CD4-positive, CD25-positive, alpha-beta regulatory T cell (primary cell): ENCODE measurements at places on chromosomes 6 and 20. TPM values are rescaled to one million over a fixed set of nuclear protein-coding genes. Genes with fewer than 3 reads are reported as not detected.

GRCh38 chr6:114556846-114557488 lies 214.1 kb upstream of the HS3ST5 start:
- DNase-seq: no peak

GRCh38 chr20:4811257-4811656 lies 89.5 kb downstream of the PRND start:
- no peak for DNase-seq

GRCh38 chr6:3795836-3796718 lies 44.6 kb upstream of the PXDC1 start:
- no peak for DNase-seq

GRCh38 chr6:69609836-69610472 lies 186.9 kb downstream of the LMBRD1 start:
- no peak for DNase-seq

GRCh38 chr20:43987531-43987930 lies 72.9 kb downstream of the TOX2 start:
- DNase-seq: no peak

- no peak for DNase-seq
Measured at GRCh38 chr20:34024723-34025351, 31.1 kb downstream of the RALY start.

GRCh38 chr6:149129371-149130077 lies 188.0 kb upstream of the TAB2 start:
- DNase-seq: no peak

- no peak for DNase-seq
Measured at GRCh38 chr20:14568225-14568624, 230.8 kb upstream of the FLRT3 start.

DNA sequence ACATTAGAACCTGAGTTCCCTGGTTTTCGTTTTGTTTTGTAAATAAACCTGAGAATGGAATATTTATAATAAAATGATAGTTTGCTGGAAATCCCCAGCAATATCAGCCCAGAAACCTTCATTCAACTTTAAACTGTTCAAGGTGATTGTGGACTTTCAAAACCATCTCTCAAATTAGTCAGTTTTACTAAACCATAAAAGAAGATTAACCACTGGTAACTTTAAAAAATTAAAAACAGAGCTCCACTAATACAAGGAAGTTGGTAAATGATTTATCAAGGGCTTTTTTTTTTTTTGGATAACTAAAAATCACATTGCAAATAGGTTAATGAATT lies 10.0 kb downstream of the MBOAT1 start:
- no peak for DNase-seq

DNA sequence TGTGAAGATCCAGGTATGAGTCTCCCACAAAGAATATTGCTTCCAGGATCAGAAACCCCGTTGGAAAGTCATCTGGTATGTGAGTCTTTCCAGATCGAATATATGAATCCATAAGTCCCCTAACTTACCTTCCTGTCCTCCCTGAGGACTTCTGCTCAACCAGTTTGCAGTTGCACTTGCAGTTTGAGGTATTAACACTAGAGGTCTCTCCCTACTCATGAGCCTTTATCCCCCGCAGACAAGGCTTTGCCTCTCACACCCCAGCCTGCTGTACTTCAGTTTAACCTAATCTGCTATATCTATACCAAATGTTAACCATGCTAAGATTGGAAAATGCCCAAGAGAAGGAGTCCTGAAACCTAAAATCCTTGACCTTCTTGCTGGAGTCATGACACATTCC lies 135.3 kb upstream of the DEFB112 start:
- no peak for DNase-seq

DNA sequence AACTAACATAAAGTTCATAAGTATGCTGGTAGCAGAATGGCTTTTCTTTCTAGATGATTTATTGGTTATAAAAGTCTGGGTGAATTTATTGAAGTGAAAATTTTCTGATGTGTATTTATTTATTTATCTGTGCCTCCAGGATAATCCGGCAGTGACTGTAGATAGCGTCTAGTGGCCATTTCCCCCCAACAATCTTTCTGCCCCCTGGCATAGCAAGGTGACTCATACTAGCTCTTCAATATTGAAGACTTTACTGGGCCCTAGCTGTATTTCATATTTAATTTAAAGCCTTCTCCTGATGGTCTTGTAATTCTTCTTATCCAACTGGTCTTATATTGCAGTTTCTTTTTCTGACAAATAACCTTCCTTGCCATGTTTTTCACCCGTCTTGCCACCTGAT lies 154.1 kb upstream of the SGK1 start:
- no peak for DNase-seq

DNA sequence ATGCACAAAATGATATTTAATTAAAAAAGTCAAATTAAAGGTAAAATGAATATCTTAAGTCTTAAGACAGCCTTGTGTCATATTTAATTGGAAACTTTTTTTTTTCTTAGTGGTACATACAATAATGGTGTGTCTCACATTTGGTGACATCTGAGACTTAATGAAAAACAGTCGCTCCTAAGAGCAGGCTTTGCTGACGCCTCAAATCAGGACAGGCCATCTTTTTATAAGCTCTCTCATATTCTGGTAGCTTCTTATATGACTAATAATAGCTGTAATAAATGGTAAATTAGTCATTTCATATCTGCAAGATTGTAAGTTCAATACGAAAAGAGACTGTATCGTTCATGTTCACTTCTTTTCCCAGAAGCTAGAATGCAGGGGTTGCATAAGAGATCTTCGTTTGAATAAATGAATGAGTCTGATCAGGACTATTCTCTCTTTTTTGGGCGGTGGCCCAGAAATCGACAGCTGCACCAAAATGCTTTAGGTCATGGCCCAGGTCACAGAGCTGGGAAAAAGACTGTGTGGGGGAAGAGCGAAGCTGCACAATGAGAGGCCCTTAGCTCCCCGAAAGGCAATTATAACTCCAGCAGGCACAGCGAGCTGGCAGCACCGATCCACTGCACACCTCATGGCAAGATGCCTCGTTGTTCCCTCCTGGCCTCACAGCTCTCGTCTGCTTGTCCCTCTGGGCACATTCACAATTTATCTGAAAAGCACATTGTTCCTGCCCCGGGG lies 69.4 kb downstream of the NRN1 start:
- DNase-seq: no peak

DNA sequence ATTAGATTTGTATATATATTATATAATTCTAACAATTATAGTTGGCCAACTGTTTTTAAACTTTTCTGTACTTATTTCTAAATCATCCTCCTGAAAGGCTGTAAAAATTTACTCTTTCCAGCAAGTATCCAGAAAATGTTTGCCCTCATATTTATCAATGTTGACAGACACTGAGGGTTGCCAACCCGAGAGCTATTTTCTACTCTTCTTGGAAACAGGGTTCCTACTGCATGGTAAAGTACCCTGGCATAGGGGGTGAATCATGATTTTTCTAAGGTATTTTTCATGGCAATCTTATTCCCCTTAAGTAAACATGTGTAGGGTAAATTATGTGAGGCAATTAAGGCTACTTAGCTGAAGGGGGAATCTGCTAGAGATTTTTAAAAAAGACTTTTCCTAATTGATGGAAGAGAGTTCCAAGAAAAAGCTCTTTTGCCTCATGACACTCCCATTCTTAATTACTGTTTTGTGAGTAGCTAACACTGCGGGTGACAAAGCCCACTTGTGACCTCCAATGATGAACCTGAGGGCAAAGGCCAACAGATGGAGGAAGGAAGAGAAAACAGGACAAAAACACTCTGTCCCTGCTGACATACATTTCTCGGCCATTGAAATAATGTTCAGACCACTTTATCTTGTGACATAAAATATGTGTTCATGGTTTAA lies 37.9 kb downstream of the GPX5 start:
- no peak for DNase-seq

- DNase-seq: no peak
Measured at GRCh38 chr6:158636778-158637177, 7.8 kb downstream of the DYNLT1 start.

- DNase-seq: no peak
Measured at GRCh38 chr6:146389740-146390139, 153.9 kb upstream of the RAB32 start.

GRCh38 chr6:47424436-47424836 lies 53.2 kb upstream of the CD2AP start:
- no peak for DNase-seq

DNA sequence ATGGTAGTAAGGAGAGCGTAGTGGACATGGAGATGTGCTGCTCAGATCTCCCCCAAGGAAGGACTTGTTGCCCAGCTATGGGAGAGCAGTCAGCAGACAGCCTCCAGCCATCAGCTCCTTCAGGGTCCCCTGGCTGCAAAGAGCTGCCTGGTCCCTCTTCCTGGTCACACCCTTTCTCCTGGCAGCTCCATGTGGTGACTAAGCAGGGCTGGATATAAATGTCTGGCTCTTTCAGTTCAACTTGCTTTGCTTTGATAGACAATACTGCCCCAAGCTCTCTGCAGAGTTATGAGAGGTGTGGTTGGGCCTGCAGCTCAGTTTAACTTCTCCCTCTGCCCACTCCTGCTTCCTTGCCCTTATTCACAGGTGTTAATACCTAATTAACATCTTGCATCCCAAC lies 64.1 kb upstream of the DDR1 start:
- DNase-seq: no peak

- no peak for DNase-seq
Measured at GRCh38 chr6:149454346-149454848, 30.4 kb downstream of the ZC3H12D start.

DNA sequence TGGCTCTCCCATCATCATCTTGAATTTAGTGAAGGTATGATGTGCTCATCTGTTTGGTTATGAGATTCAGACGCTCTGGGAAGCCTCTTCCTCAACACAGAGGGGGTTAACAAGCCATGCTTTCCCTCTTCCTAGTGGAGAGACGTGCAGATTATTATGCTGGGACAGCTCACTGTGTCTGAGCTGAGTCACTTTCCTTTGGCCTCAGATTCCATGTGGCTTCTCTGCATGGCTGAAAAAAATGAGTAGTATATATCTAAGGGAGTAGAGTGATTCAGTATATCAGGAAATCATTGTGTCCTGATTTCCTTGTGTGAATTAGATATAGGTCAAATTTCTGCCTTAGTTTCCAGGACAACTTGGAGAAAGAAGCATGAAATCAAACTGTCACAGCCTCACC lies 52.6 kb downstream of the FIG4 start:
- DNase-seq: no peak

- no peak for DNase-seq
Measured at GRCh38 chr20:13717631-13718044, 67.1 kb downstream of the ESF1 start.

GRCh38 chr6:135819665-135820064 lies 31.8 kb upstream of the PDE7B start:
- no peak for DNase-seq

DNA sequence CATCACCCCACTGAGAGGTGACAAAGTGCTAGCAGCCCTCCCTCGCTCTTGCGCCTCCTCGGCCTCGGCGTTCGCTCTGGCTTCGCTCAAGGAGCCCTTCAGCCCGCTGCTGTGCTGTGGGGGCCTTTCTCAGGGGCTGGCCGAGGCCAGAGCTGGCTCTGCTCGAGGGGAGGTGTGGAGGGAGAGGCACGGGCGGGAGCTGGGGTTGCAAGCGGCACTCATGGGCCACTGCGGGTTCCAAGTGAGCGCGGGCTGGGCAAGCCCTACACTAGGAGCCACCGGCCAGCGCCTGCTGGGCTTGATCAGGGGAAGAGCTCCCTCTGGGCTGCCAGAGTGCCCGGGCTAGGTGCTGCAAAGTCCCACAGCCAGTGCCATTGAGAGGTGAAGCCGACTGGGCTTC lies 964.8 kb upstream of the GJE1 start:
- DNase-seq: no peak

GRCh38 chr20:9742821-9743220 lies 96.1 kb downstream of the PAK5 start:
- no peak for DNase-seq

GRCh38 chr6:89972025-89972381 lies 77.7 kb downstream of the GJA10 start:
- no peak for DNase-seq

DNA sequence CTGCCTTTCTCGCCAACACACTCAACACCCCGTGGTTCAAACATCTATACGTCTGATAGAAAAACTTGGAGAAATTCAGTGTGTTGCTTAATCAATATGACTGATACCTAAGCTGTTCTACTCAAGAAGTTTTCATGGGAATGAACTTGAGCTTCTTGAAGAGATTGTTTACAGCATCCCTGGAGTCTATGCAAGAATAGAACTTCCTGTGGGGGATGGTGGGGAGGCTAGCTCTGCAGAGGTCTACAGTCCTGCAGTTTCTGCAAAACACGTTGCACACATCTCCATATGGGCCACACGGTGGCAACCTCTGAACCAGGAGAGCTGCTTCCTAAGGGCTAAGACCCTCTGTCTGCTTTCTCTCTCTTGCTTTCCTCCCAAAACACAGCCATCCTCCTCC lies 32.7 kb upstream of the FANCE start:
- peak; percentile 28 for DNase-seq

The FAM83C gene
- not detected for total RNA-seq

The GNAS-AS1 gene
- 0.54 TPM for total RNA-seq

The KIF13A gene
- total RNA-seq: 0.49 TPM

The SMOC2 gene
- total RNA-seq: not detected

The PDSS2 gene
- 13.7 TPM for total RNA-seq

The PABPC1L gene
- 66.1 TPM for total RNA-seq

The FUT9 gene
- not detected for total RNA-seq

The GATA5 gene
- total RNA-seq: not detected

The RNF39 gene
- not detected for total RNA-seq
